ENCODE measurements at places on chromosomes 12 and 14.

DNA sequence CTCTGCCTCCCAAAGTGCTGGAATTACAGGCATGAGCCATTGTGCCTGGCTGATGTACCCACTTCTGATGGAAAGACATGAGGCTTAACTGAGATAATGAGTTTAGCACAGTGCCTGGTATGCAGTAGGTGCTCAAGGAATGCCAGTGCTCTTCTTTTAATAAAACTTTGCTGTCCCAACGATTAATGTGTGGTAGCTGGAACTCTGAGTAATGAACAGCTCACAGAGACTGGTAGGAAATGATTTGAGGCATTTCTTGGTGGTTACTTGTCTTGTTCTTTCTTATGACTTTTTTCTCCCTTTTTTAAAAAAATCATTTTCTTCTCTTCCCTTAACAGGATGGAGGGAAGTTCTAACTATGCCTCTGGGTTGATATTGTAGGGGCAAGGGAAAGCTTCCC, 235.7 kb upstream of the PWP1 start:
- DNase-seq = no peak

- DNase-seq = peak; percentile 76
Measured at GRCh38 chr12:113247123-113248050, 26.1 kb downstream of the TPCN1 start.

- DNase-seq = no peak
Measured at GRCh38 chr12:3694673-3695072, 58.2 kb downstream of the CRACR2A start.

GRCh38 chr12:120394483-120395367, 25.8 kb upstream of the MSI1 start:
- DNase-seq = no peak

DNA sequence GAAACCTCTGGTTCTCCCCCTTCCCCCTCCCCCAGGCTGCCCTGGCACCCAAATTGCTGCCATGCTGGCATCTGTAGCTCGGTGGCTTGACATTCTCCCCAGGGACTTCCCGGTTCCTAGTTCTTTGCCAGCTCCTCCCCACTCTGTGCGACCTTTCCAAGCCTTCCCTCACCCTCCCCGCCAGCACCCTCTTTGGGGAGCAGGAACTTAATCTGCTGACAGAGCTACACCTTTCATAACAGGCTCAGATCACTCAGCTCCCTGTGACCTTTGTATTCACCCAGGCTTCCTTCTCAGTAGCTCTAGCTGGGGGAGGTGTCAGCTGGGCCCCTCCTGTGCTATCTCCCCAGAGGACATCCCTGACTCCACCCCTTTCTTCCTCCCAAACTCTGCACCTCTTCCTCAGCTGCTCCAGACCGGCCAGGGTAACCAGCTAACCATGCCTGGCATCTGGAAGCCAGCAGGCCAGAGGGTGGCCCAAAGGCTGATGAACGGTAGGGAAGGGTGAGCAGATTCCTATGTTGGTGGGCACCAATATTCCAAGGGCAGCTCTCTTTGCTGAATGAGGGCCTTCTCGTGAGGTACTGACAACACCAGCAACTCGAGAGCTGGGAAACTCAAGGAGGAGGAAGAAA, 1.8 kb upstream of the COX14 start:
- DNase-seq = peak; percentile 91

DNA sequence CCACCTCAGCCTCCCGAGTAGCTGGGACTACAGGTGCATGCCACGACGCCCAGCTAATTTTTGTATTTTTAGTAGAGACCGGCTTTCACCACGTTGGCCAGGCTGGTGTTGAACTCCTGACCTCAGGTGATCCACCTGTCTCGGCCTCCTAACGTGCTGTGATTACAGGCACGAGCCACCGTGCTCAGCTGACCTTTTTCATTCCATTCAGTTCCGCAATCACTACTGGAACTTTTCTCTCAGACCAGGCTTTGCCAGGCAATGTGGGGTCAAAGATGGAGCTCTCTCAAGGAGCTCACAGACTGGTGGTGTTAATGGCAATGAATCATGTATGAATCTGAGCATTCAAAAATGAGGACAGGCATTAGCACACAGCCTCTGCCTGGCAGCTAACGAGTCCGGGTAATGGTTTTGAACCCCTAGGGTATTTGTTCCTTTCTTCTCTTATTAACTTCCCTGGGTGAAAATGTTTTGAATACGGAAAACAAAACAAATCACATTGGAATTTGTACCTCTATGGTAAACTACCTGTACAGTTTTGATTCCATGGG, 9.4 kb upstream of the TCHP start:
- no peak for DNase-seq

DNA sequence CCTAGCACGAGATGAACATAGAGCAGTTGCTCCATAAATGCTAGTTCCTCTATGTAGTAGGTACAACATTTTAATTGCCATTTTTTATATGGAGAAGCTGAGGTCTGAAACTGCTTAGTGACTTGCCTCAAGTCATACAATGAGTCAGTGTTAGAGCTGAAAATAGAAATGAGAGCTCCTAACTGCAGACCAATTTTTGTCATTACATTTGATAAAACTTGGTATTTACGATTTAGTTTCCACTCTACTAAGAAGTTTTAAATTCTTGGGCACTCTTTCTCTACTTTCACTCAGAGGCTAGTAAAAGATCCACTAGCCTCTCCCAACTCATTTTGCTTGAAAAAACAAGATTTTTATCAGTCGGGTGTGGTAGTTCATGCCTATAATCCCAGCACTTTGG, 8.1 kb upstream of the TMED10 start:
- DNase-seq = peak; percentile 58

DNA sequence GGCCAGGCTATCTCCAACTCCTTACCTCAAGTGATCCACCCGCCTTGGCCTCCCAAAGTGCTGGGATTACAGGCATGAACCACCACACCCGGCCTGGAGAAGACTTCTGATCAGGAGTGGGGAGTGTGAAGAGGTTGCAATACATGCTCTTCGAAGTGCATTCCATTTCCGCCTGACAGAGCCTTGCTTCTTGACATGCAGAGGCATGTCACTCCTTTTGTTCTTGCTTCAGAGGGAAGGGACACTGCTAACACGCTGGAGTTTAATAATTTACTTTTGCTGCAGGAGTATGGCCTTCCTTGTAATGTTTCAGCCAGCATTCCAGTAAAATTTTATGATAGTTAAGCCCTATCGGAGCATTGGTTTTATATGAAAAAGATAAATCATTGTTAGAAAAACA, 74.9 kb downstream of the SLC25A47 start:
- no peak for DNase-seq

GRCh38 chr14:100256339-100256895, 17.5 kb downstream of the YY1 start:
- DNase-seq = no peak

DNA sequence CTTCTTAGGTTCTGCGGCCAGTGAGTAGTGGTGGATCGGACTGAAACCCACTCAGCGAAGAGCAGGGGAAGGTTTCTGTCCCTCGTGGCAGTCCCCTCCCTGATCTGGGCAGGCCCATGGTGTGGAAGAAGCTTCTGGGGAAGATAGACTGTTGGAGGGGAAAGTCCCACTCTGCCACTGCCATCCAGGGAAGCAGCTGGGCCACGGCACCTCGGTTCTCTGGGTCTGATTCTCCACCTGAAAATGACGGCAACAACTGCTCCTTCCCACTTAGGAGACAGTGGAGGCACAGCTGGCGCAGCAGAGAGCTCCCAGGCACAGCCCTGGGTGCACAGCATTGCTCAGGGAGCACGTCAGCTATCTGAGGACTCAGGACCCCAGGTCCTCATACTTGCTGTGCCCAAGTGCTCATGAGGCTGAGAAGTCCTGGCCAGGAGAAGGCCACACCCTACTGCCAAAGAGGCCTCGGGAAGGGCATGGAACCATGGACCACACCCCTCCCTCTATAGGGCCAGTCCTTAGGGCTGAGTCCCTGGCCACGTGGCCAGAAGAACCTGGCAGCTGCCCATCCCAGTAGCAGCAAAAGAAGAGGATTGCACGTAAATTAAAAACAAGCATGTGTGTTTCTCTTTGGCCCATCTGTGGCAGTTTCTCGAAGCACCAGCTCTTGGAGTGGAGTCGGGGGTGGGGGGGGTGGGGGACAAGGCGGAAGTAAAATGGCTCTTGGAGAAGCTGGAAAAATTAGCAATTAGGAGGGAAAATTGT, 85.3 kb upstream of the BCL11B start:
- DNase-seq = no peak

DNA sequence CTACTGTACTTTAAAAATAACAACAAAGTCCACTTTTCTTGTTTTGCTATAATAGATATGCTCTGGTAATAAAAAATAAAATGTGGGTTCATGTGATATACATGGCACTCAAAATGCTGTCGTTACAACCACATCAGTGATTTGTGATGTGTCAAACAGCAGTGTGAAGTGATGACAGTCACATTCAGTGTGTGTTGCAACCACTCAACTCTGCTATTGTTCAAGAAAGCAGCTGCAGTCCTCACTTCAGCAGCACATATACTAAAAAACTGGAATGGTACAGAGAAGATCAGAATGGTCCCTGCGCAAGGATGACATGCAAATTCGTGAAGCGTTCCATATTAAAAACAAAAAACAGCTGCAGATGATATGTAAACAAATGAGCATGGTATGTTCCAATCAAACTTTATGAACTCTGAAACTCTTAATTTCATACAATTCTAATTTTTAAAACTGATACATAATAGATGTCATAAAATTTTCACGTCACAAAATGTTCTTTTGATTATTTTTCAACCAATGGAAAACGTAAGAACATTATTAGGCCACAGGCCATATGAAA, 6.7 kb downstream of the TRMT5 start:
- no peak for DNase-seq

GRCh38 chr14:56117765-56118610, at the start of gene PELI2:
Gene PELI2, plus strand, starts transcription at chr14:56118411. Its CDS starts 250 bp downstream, at chr14:56118661.
- peak; percentile 45 for DNase-seq

DNA sequence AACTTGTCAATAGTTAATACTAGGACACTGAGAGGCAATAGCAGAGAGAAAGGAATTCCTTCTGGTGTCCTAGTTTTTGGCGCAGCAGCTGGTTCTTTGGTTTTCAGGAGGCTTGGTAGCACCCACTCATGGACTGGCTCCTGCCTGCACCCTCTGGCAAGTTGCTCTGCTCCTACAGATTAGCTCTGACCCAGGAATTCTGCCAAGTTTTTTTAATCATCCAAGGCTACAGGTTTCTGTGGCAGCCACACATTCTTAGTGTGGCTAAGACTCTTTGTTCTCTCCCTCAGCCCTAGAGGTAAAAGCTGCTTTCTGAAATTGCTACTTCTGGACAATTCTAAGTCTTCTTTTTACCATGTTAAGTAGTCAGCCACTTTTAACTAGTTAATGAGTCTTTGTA, 72.0 kb upstream of the FKBP4 start:
- DNase-seq = no peak

- no peak for DNase-seq
Measured at GRCh38 chr14:82309199-82309598, 775.5 kb upstream of the SEL1L start.

DNA sequence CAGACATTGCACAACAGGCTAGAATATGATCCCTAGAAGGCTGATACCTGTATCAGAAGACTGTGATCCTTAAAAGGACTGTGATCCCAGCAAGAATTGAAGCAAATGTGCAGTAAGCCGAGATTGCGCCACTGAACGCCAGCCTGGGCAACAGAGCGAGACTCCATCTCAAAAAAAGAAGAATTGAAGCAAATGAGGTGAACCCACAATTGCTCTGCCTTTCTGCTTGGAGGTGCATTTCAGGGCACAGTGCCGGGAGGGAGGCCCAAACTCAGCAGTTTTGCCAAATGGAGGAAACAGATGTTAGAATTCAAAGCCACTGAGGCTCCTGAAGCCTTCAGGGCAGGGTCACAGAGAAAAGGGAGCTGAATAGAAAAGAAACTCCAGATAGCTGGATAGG, 61.1 kb upstream of the COCH start:
- no peak for DNase-seq

DNA sequence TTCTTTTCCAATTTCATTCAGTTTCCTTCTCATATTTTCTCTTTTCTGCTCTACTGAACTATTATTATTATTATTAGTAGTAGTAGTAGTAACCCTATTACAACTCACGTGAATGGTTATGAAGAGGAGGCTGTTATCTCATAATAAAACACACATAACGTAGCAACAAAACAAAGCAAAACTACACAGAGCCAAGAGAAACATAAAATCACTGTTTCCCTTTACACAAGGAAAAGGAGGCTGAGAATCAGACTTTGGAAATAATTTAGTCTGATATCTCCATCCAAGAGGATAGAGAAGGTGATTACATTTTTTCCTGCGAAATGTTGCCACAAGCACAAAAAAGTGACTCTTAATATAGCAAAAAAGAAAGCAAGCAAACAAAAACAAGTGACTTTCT, 975.8 kb upstream of the FLRT2 start:
- DNase-seq = no peak

GRCh38 chr12:550473-551260, 90.9 kb downstream of the B4GALNT3 start:
- no peak for DNase-seq

- no peak for DNase-seq
Measured at GRCh38 chr12:74539261-74539660, 1.6 kb downstream of the ATXN7L3B start.

DNA sequence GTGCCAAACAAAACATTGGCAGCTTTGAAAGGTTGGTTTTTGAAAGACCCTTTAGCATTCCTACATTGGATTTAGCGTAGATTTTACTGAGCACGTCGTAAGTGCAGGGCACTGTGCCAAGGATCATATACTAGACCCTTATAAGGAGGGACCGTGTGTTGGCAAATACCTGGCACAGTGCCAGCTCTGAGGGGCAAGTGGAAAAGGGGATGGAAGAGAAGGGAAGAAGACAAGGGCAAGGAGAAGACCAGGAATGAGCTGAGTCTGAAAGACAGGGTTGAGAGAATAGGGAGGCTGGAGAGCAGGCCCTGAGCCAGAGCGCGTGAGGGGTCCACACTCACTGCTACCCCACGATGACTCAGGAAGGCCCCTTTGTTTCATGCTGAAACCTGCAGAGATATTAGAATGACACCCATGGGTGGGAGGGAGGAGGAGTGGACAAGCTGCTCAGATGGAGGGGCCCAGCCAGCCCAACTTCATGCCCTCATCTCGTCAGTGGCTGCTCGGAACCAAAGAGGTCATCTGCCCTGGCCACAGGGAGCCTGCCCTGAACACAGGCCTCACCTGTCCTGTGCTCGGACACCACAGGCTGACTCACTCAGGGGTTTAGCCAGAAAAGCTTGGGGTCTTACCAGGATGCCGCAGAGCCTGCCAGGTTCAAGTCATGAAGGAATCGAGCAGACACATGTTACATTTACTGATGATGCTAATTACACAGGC, 25.0 kb downstream of the RAB35 start:
- DNase-seq = no peak

- no peak for DNase-seq
Measured at GRCh38 chr14:89245802-89246201, 171.2 kb downstream of the FOXN3 start.

- no peak for DNase-seq
Measured at GRCh38 chr14:94542111-94542810, 19.0 kb upstream of the SERPINA4 start.

- DNase-seq = no peak
Measured at GRCh38 chr14:77910506-77910905, 110.6 kb downstream of the ADCK1 start.

GRCh38 chr12:47838286-47838931, 18.7 kb upstream of the HDAC7 start:
- DNase-seq = peak; percentile 60

DNA sequence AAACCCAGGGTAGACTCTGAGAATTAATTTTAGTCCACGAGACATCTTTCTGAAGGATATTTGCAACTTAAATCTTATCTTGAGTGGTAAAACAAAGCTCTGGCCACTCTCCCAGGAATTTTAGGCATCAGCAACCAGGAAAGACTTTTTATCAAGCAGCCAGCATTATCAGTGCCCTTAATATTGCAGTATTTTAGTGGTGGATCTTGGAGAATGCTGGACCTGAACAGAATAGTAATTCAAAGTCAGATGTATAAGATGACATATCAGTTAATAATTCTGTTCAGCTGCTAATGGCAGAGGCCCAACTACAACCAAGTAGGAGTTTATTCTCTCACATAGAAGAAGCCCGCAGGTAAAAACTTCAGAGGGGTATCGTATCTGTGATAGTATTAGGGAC, 59.0 kb upstream of the CRY1 start:
- DNase-seq = no peak
